ENCODE measurements at places on chromosomes 2 and 18.

- DNase-seq: no peak
These were observed 109.6 kb downstream of the PRELID3A start for GRCh38 chr18:12517142-12517825.

- no peak for DNase-seq
These were observed 50.0 kb downstream of the AP1S3 start for GRCh38 chr2:223787358-223787757.

DNA sequence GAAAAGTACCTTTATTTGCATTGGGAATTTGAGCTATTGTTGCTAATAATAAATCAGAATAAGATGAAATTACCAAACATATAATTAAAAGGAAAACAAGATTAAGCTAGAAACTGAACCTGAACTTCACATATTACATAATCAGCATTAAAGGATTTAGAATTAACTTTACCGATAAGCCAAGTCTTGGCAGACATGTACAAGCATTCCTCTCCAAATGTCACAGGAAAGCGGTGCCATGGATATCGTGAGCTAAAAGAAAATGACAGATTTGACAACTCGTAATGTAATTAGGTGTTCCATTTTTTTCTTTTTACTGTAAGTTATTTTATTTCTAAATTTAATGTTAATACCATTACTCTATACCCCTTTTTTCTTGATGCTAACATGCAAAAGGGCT lies 55.1 kb upstream of the CD302 start:
- no peak for DNase-seq

DNA sequence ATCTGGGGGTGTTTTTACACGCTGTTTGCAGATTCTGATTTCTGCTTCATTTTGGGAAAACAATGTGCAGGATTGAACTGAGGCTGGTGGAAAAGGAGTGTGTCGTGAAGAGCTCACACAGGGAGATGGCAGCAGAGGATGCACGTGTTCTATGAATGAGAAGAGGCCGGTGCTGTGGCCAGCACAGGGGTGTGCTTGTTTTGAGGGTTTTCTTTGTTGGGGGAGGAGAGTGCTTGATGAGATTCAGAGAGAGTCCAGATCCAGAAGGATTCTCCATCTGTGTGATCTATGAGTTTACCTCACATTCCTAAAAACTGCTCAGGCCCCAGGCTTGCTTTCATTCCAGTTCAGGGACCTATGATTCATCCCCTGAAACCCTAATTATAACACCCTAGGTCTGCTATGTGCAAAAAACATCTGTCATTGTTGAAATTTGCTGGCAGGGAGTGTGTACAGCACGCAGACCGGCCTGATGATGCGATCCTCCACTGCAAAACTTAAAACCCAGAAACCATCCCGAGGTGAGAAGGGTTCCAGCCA lies 12.1 kb downstream of the TGFA start:
- DNase-seq: peak; percentile 90

DNA sequence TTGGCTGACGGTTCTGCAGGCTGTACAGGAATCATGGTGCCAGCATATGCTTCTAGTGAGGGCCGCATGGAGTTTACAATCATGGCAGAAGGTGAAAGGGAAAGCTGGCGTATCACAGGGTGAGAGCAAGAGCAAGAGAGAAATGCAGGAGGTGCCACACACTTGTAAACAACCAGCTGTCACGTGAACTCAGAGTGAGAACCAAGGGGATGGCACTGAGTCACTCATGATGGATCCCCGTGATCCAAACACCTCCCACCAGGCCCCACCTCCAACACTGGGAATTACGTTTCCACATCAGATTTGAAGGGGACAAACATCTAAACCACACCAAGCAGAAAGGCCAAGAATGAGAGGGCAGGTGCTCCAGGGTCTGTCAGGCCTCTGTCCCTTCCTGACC lies 185.0 kb upstream of the PID1 start:
- no peak for DNase-seq

DNA sequence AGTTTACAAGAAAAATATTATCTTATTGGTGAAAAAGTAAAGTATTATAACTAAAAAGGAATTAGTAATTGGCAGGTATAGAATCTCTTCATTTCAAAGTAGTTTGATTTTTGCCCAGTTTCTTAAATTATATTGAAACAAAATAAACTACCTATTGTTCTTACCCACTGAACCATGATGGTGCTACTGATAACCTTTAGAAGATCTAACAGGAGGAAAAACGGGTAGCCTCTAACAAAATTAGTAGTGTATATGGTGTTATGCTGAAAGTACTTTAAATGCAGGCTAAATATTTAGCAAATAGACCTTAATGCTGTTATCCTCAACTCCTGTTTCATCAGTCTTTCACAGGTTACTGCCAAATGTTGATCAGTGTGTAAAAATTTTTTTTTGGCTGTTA lies 19.1 kb downstream of the MRPS9 start:
- no peak for DNase-seq

DNA sequence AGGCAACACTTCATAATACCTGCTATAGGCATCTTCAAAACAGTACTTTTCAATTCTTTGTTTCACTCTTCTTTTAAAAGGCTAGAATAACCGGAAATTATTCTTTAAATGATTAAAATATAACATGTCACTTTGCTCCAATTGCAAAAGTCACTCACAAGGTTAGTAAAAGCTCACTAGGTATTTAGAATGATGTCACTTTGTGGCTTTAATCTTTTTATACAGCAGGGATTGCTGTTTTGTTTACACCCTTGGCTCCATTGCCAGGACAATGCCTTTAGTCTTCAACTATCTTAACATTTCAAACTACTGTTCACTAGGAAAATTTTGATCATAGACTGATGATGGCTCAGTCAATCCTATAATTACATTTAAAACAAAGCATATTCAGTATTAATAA lies 157.1 kb downstream of the BAZ2B start:
- peak; percentile 51 for DNase-seq

GRCh38 chr2:133952420-133952819 lies 301.5 kb upstream of the MGAT5 start:
- DNase-seq: no peak

- no peak for DNase-seq
These were observed 458.6 kb upstream of the DCC start for GRCh38 chr18:51881394-51881793.

GRCh38 chr2:28586867-28587266 lies 91.0 kb downstream of the PLB1 start:
- no peak for DNase-seq

GRCh38 chr2:201887773-201888425 lies 81.6 kb downstream of the CDK15 start:
- DNase-seq: no peak

- DNase-seq: peak; percentile 20
These were observed 109.4 kb upstream of the POU3F3 start for GRCh38 chr2:104744537-104744936.

GRCh38 chr18:3625742-3626091 lies 175.7 kb downstream of the TGIF1 start:
- peak; percentile 16 for DNase-seq

DNA sequence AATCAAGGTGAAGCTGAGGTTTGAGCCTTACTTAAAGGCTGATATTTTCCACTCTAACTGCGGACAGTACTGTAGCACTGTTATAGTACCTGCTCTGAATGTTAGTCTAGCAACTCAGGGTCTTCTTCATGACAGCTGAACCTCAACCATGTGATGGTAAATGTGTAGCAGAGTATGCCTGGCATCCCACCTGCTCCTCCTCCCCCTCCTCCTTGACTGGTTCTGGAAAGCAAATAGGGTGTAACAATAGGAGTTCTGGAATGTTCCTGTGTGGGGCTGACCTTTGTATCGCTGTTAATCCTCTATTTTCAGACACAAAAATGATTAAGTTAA lies 447 bp upstream of the CCL20 start:
- peak; percentile 23 for DNase-seq

DNA sequence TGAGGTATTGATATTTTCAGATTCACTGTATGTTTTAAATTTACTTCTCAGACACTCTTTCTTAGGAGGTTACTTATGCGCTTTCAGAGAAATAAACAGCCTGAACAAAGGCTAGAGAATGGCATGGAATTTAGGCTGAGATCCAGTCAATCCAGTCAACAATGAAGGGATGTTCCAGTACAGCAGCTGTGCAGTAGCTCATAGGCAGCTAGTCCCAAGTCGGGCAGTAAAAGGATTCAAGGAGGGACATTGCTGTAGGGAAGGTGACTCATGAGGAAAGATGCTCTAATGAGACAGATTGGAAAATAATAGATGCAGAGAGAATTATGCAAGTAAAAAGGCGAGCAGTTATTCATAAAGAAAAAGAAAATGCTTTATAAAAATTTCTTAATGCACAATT lies 397.9 kb upstream of the RGPD4 start:
- DNase-seq: no peak

GRCh38 chr2:30713698-30714097 lies 93.5 kb downstream of the CAPN13 start:
- no peak for DNase-seq

GRCh38 chr2:168105127-168105683 lies 142.2 kb downstream of the STK39 start:
- no peak for DNase-seq

- DNase-seq: peak; percentile 44
These were observed 5.1 kb downstream of the TXNL4A start for GRCh38 chr18:79983253-79983652.

- DNase-seq: no peak
These were observed 34.2 kb downstream of the TMEM131 start for GRCh38 chr2:97961534-97961933.

DNA sequence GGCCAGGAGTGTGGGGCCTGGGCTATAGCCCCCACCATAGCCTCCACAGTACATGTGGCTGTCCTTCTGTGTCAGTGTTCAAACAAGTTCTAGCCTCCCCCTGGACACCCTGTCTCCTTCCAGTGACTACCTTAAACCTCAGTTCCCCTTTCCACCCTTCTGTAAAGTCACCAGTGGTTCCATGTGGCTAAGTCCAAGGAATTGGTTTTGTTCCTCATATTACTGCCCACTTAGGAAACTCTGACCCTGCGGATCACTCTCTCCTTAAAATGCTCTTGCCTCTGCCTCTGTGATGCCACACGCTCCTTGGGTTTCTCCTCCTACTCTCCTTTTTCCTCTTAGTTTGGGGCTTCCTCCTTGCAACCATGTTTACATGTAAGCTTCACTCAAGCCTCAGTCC lies 27.8 kb upstream of the REL start:
- no peak for DNase-seq
